ENCODE measurements at places on chromosomes 6 and 20. TPM values are rescaled to one million over a fixed set of nuclear protein-coding genes. Genes with fewer than 3 reads are reported as not detected.

The E2F1 gene
- 66.0 TPM for total RNA-seq

The GPR6 gene
- not detected for total RNA-seq

DNA sequence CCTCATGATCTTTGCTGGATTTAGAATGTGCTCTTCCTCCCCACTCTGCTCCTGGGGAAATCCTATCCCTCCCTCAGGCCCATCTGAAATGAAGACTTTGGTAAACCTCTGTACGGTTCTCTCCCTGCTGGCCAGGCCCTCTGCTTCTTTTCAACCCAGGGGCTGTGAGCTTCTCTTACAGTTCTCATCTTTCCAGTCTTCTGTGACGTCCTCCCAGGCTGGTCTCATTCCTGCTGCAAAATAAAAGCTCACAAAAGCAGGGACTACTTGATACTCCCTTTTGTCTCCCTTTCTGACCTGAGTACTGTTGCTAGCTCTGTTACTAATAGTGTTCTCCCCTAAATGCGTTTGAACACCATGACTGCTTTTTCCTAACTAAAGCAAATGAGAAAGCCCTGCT, 46.3 kb downstream of the UNC5CL start:
- DNase-seq: no peak

- DNase-seq: no peak
Measured at GRCh38 chr20:50487397-50487796, 22.8 kb upstream of the PTPN1 start.

DNA sequence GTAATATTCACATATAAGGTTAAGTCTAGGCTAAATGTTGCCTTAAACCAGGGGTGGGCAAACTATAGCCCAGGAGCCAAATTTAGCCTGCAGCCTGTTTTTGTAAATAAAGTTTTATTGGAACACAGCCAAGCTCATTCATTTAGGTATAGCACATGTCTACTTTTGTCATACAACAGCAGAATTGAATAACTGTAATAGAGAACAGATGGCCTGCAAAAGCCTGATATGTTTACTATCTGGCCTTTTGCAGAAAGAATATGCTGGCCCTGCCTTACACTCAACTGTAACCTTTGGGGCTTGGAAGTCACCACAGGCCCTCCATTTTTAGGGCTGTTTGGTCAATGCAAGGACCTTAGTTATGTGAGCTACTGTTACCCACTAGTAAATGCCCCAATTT, 17.7 kb upstream of the BCLAF1 start:
- DNase-seq: no peak

DNA sequence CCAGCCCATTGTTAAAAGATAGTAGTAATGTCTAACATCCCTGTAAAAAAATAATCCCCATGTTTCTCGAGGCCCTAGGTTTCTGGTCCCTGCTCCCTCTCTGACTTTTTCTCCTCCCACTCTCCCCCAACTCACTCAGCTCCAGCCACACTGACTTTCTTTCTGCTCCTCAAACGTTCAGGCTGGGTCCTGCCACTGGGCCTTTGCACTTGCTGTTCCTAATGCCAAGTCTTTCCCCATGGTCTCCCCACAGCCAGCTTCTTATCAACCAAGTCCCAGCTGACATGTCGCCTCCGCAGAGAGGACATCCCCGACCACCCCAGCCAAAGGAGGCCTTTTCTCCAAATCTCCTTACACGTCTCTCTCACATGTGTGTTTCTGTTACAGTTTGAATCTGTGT, 21.8 kb upstream of the PTGIS start:
- DNase-seq: no peak

- no peak for DNase-seq
Measured at GRCh38 chr20:56358070-56358469, 704 bp upstream of the FAM210B start.

- no peak for DNase-seq
Measured at GRCh38 chr6:162688751-162689345, 38.7 kb downstream of the PRKN start.

- DNase-seq: no peak
Measured at GRCh38 chr20:44411020-44411756, 55.7 kb downstream of the HNF4A start.

- no peak for DNase-seq
Measured at GRCh38 chr6:108588586-108588985, 27.9 kb downstream of the FOXO3 start.

DNA sequence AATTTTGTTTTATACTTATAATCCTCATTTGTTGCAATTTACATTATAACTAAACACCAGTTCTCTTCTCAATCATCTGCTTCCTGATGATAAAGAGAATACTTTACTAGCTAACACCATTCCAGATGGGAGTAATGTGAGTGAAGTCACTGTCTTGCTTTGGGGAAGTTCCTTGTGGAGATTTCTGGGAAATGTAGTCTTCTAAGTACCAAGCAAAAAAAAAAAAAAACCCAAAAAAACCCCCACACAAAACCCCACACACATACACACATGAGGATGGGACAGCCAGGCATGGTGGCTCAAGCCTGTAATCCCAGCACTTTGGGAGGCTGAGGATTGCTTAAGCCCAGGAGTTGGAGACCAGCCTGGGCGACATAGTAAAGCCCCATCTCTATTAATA, 2.2 kb upstream of the SNPH start:
- DNase-seq: no peak

- peak; percentile 68 for DNase-seq
Measured at GRCh38 chr20:49964964-49965780, 17.6 kb upstream of the SNAI1 start.

- DNase-seq: no peak
Measured at GRCh38 chr20:18363708-18364107, 75.4 kb downstream of the ZNF133 start.

GRCh38 chr20:47544240-47544639, 42.6 kb downstream of the NCOA3 start:
- DNase-seq: no peak
